RPMI7951 (cell line): ENCODE measurements at places on chromosomes 5 and 9.

GRCh38 chr5:58825899-58826298 lies 243.0 kb downstream of the RAB3C start:
- DNase-seq: no peak

DNA sequence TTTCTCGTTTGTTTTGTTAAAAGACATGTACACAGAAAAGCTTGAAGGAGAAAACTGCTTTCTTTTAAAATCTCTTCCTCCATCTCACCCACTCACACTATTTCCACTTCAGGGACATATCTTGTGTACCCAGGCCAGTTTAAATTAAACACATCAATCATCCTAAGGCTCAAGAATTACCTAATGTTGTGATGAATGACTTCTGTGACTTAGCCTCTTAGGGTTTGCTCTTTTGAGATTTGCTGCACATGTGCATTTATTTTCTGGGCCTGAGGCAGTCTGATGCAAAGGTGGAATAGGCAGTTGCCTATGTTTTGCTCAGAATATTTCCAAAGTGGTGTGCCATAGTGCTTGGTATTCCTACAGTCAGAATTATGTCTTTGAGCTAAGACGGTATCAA lies 439.9 kb upstream of the CHD1 start:
- no peak for DNase-seq

DNA sequence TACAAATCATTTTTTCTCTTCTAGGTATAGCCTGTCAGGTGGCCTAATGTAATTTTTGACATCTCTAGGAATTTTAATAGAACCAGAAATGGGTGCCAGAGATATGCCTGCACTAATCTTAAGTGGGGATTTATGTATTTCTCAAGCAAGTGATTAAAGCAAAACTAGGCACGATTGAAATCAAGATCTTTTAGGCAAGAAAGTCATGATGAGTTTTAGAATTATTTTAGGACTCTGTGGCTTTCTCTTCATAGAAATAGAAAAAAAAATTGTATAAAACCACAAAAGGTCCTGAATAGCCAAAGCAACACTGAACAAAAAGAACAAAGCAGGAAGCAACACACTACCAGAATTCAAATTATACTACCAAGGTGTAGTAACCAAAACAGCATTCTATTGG lies 952 bp upstream of the AMACR start:
- DNase-seq: no peak

GRCh38 chr5:116442095-116442534 lies 132.5 kb downstream of the SEMA6A start:
- DNase-seq: peak; percentile 74
